ENCODE measurements at places on chromosomes 6 and 20.

DNA sequence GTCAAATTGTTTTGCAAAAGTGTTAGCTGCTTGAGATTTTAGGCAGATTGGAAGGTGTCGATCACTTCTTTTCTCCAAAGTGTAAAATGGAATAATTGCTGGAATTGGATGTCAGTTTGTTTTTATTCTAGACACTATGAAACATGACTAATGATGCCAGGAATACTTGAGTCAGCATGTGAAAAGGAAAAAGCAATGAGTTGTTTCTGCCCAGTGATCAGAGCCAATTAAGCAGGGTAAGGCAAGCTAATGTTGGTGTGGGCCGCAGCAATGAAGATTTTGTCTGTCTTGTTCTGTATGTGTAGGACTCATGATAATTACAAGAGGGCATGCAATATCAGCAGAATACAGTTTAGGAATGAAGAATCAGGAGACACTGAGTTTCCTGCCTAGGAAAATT lies 110.3 kb downstream of the CARMIL1 start:
- DNase-seq = no peak

GRCh38 chr6:27668442-27669294 lies 195.8 kb upstream of the ZNF184 start:
- peak; percentile 12 for DNase-seq

- no peak for DNase-seq
These were observed 529.2 kb upstream of the JARID2 start for GRCh38 chr6:14716499-14717146.

DNA sequence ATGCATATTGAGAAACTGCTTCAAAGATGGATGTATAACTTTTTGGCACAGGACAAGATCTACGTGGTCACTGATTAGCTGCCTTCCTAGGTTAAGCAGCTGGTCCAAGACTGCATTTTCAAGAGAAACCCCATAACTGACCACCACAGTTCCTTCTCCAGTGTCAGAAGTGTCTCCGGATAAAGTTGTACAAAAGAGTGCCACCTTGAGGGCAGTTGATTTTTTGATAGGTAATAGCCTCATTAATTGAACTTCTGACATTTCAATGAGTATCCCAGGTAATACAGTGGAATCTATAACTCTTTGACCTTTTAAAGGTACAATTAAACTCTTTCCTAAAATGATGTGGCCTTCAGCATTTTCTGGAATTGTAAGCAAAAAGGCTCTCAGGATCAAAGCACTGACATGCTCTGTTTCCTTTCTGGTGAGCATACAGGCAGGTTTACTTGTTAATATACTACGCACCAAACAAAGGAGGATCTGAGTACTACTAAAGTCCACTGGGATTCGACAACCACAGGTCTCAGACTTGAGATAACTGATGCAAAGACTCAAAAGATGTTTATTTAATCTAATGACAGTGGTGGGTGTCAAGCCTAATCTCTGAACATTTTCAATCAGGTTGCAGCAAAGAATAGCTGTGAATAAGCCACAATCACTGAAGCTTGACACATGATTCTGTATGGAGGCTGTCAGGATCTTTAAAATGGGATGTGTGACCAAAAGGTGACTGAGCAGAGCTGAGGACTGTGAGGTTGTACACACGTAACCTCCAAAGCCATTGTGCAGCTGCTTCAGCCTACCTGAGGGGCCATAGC lies 21.2 kb downstream of the MKKS start:
- DNase-seq = no peak

GRCh38 chr20:31677553-31678260 lies 40.0 kb downstream of the COX4I2 start:
- no peak for DNase-seq

- no peak for DNase-seq
These were observed 486.1 kb upstream of the BTBD3 start for GRCh38 chr20:11431621-11432020.

DNA sequence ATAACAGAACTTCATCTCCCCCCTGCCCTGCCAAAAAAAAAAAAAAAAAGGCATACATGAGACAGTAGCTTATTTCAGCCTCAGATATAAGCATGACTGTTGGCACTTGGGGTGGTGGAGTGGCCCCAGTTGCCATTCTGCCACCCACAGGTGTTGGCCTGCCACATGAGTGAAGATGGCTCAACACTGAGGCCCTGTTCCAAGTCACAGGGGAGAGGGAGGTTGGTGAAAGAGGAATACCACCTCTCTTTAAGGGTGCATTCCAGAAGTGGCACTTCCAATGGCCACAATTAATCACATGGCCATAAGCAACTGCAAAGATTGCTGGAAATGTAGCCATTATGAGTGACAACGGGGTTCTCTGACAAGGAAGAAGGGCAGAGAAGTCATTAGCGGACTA lies 61.9 kb upstream of the JARID2 start:
- DNase-seq = no peak

DNA sequence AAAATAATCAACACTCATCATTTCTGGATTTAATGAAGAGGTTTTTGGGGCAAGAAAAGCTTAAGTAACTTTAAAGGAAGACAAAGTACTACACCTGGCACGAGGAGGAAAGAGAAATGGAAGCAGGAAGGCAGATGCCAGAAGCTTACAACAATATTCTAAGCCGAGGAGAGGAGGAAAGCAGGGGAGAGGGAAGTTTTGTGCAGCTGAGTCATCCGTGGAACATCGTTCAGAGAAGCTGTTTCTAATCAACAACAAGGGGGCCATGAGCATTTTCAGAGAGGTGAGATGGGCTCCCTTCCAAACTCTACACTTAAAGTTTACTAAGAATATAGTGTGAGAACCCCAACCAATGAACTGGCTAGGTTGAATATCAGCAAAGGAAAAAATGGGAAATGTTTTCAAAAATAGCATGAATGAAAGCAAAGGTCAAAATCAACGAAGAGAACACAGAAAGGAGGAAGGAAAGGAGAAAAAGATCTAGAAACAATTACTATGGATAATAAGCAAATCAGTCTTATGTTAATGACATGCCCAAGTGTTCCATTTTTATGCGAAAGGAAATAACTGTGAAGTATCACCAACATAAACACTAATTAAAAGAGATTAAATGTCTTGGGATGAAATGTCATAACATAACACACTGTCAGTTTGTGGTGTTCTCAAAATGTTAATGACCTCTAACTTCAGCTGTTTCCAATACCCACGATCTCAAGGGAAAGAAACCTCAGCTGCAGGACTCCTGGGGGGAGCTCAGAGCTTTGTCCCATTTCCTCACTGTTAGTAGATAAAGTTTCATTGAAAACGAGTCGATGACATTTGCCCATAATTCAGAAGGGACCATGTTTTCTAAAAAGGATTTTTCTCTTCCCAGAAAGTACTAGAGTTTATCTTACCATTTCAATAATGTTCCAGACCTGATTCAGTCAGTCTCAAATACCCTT lies 203.4 kb upstream of the STXBP5 start:
- DNase-seq = no peak

DNA sequence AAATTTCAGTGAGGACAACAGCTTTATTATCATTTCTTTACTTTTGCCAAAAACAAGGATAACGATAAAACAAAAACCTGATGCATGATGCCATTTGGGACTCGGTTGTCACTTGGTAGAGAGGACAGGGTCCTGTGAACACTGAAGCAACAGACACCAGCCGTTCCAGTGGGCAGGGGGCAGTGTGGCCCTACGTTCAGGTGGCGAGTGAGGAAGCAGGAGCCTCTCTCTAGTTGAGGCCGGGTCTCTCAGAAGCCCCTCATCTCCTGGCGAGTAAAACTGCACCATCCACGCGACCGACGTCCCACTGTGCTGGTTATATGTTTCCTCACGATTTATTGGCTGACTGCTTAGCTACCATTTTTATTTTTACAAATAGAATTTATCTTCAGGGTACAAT lies 231.6 kb downstream of the THBS2 start:
- DNase-seq = no peak

DNA sequence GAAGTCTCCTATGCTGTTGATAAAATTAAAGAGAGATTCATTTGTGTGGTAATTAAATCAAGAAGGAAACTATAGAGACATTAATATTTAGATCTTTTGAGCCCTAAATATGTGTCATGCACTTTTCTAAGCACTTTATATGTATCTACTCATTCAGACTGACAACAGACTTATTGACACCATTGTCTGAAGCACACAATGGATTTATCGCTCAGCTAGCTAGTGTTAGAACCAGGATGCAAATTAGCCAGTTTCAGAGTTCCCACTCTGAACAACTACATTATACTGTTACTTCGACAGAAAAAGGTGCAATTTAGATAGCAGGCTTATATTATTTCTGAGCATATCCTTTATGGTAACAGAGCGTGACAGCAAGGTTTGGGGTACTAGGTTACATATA lies 27.7 kb upstream of the KIAA0408 start:
- DNase-seq = no peak

DNA sequence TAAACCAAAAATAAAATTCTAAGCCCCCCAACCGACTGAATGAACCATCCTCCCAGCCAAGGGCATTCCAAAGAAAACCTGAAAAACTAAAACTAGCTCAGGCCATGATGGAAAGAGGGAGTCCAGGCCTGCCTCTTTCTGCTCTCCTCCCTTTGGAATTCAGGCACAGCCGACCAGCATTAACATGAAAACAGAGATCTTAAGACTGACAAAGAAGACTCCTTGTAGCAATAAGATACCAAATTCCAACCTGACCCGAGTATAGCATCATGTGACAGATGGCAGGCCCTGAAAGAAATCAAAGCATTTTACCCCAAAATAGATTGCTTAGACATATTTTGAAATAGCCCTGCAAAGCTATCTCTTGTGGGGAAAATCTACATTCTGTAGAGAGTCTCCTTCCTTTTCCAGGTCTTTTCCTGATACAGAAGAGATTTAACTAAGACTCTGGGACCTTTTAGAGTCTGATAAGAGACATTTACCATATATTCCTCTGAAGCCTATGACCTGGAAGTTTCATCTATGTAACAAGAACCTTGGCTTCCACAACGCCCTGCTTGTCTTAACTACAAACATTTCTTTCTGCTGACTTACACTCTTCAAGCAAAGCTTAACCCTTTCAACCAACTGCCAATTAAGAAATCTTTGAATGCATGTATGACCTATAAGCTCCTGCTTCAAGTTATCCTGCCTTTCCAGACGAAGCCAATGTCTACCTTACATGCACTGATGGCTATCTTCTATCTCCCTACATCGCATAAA lies 22.2 kb upstream of the TXLNB start:
- DNase-seq = no peak

- no peak for DNase-seq
These were observed 31.8 kb downstream of the ABRACL start for GRCh38 chr6:139060332-139060731.

DNA sequence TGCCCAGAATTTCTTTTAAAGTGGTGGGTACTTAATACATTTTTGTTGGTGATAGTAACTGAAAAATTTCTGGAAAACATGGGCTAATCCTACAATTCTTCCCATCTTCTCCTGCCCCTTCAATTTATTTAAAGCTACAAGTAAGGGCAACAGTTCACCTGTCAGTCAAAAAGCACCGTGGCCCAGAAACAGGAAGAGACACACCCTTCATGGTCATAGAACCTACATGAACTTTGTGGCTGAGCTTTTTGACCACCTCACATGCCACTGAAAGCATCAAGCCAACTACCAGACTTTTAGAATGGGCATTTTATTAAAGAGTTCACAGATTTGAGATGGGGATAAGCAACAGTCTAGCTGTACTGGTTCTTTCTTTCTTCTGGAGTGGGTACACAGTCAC lies 201.1 kb upstream of the CNR1 start:
- DNase-seq = no peak

- no peak for DNase-seq
These were observed 8.1 kb upstream of the UBR2 start for GRCh38 chr6:42555477-42556457.

DNA sequence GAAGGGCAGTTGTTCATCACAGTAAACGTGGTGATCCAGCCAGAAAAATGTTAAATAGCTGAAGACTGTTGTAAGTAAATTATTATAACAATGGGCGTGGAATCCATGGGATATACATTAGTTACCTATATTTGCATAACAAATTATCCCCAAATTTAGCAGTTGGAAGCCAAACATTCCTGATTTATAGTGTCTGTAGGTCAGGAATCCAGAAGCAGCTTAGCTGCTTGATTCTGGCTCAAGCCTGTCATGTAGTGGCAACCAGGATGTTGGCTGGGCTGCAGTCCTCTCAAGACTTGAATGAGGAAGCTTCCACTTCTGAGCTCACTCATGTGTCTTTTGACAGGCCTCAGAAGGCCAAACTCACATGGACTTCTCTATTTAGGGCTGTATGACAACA lies 6.9 kb upstream of the ADGRB3 start:
- DNase-seq = peak; percentile 24

- DNase-seq = no peak
These were observed 15.2 kb upstream of the GUCA1A start for GRCh38 chr6:42158011-42158410.

DNA sequence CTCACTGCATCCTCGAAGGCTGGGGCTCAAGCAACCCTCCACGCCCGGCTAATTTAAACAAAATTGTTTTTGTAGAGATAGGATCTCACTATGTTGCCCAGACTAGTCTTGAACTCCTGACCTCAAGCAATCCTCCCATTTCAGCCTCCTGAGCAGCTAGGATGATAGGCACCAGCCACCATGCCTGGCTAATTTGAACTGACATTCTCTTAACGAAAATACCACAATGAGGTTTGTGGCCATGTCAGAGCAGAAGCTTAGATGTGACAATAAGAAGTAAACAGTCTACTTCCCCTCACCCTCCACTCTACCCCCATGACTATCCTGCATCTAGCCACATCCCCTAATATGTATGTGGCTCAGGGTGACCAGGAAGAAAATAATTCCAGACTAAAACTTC lies 74.8 kb upstream of the PLCB4 start:
- DNase-seq = no peak

DNA sequence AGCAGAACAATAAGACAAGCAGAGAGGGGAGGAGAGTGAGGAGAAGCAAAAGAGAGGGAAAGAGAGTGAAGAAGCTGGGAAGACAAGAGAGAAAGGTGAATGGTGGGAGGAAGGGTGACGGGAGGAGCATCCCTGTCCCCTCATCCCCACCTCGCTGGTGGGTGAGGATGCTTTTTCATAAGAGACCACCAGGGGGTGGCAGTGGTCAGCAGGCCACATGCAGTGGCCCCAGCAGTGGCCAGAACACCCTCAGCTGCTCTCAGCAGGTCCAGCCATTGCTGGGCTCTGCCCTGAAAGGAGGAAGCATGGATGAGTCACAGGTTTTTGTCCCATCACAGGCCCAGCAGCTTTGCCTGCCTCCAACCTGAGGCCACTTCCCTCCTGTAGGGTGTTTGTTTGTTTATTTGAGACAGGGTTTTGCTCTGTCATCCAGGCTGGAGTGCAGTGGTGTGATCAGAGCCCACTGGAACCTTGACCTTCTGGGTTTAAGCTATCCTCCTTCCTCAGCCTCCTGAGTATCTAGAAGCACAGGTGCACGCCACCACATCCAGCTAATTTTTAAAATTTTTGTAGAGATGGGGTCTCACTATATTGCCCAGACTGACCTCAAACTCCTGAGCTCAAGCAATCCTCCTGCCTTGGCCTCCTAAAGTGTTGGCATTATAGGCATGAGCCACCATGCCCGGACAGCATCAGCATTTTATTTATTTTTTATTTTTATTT lies 24.0 kb downstream of the FGD2 start:
- peak; percentile 53 for DNase-seq
